ENCODE measurements at places on chromosomes 7 and 10.
A peak's percentile ranks its signal among the peaks of the same experiment; 100 is the strongest.

GRCh38 chr7:118845791-118846190, 621.3 kb downstream of the ANKRD7 start:
- DNase-seq, result no peak

GRCh38 chr10:114615600-114616007, 42.5 kb downstream of the ABLIM1 start:
- no peak for DNase-seq

DNA sequence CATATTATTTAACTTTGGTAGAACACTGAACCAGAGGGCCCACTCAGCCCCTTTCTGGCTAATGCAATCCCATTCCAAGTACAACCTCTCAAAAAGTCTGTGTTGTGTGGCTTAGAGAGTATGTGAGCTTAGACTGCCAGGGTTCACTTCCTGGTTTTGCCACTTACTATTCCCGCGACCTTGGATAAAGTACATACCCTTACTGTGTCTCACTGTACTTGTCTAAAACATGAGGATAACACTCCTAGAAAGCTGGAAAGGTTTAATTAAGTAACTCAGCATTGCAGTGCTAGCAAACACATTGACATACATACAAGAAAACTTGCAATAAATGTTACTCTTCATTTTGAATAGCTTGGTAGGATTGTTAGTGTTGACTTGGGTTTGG, 215.8 kb downstream of the CHCHD3 start:
- DNase-seq, result no peak

GRCh38 chr7:152735443-152736004, 24.0 kb upstream of the ACTR3B start:
- DNase-seq, result no peak

DNA sequence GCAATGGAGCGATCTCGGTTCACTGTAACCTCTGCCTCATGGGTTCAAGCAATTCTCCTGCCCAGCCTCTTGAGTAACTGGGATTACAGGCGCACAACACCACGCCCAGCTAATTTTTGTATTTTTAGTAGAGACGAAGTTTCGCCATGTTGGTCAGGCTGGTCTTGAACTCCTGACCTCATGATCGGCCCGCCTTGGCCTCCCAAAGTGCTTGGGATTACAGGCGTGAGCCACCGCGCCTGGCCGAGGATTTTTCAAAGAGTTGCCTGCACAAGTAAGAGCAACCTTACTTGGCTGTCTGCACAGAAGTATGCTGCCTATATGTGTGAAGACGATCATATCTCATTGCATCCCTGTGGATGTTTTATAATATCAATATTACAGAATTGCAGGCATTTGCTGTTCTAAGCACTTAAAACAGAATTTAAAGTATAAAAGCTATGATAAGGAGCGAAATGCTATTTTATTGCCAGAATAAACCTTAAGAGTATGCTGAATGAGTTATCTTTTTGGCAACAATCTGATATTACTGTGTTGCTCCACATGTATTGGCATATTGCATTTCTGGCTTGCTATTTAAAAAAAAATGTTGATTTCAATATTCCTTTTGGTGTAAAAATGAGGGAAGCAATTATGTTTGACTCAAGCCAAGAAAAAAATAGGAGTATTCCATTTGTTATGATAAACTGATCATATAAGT, 379.4 kb upstream of the SEMA3D start:
- DNase-seq, result no peak

DNA sequence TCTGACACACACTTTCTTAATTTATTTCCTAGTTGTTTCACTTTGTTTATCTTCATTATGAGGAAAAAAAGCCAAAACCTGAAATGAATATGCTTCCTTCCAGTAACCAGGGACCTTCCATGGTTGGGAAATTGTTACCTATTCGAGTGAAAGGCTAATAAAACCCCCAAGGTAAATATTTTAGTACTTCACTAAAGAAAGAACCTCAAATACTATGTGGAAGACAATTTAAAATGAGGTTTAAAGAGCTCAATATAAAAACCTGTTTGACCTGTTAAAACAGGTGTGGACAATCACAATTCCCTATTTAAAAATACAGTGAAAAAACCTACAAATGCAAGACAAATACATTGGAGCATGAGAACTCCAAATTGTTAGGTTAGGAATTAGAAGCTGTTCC, 192.6 kb downstream of the CFTR start:
- no peak for DNase-seq

DNA sequence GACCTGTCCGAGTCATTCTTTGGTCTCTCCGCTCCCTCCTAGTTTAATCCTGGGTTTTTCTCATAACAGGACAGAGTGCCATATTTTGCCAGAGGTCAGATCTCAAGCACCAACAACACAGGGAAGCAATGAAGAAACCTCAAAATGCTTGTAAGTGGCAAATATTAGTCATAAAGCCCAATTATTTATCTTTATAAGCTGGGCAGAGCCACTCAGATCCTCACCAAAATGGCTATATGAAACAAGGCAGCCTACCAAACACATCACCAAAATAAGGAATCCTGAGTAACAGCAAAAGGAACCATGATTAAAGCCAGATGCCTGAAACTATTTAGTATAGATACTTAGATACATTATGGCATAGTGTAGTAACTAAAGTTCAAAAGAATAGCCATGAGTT, 4.7 kb downstream of the ECD start:
- DNase-seq, result no peak

DNA sequence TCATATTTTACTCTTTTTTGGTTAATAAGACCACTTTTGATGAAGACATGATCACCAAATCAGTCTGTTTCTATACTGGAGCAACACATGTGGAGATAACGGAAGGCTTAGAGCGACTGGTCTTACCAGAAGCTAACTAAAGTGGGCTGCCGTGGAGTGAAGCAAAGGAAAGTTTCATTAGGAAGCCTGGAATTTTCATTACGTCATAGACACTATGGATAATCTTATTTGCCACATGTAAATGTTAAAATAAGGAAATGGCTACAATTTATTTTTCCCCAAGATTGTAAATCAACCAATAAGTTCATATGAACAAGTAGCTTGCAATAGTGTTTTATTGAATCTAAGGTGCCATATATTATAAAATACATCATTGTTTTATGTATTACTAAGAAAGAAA, 185.4 kb downstream of the PHTF2 start:
- no peak for DNase-seq

- DNase-seq, result no peak
Observed at GRCh38 chr7:98252425-98253054, 508 bp upstream of the TECPR1 start.

DNA sequence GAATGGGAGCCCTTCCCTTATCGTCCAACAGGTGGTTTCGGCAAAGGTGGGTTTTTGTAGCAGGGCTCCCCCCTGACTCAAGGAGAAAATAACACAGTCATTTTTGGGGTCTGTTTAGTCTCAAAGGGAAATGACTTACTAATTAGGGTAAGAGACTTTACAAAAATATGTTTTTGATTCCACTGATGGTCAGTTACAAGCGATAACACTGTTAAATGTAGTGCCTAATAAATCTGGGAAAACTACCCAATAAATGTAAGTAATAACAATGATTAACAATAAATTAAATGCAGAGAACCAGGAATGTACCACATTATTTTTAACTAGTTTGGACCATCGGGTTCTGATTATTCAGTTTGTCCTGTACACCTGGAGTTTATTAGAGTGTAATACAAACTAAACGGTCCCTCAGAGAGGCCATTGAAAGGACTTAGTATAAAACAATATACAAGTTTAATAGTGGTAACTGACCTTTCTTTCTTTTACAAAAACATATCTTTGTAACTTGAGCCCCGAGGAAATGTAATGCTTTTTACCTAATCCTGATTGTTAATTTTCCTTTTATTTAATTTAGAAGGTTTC, 216.2 kb upstream of the HABP2 start:
- DNase-seq, result no peak

DNA sequence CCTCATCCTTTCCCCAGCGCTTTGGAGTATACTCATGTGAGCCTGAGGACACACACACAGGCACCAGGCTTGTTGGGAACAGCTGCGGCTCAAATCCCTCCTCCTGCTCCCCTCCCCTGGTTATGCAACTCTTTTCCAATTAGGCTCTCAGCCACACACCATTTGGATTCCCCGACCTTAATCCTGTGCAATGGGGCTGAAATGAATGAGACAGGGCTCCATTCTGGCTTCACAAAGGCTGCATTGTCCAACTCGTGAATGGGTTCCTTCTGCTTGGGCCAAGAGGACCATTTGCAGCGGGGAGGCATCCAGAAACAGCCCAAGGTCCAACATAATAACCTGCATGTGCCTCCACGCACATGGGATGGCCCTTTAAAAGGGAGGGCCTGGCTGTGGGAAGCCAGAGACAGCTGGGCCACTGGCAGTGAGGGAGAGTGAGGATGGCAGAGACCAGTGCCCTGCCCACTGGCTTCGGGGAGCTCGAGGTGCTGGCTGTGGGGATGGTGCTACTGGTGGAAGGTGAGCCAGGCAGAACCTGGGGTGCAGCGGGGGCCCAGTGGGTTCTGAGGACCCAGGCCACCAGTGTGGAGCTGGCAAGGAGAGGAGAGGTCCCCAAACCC, at the start of gene RGR:
Gene RGR, plus strand, starts transcription at position 403 of the 620 bp plus-strand sequence. Its CDS starts 38 bp downstream, at position 441.
- no peak for DNase-seq

DNA sequence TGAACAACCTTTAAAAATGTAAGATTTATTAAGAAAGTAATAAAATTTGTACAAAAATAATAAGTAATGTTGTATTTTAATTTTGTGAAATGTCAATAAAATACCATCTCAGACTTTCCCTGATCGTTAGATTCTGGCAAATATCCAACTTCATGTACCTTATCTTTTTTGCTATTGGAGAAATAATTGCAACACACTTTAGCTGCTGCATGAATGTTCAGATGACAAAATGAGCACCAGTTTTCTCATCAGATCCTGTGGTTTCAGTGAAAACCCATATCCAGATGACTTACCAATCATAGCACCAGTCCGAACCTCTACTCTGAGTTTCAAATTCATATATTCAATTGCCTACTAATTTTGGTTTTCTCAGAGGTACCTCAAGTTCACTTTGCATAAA, 69.9 kb downstream of the CASD1 start:
- peak; percentile 8 for DNase-seq

- DNase-seq, result no peak
Observed at GRCh38 chr10:48740015-48740707, 55.5 kb downstream of the WDFY4 start.

- peak; percentile 64 for DNase-seq
Observed at GRCh38 chr10:92847202-92847864, 987 bp upstream of the EXOC6 start.

- peak; percentile 35 for DNase-seq
Observed at GRCh38 chr7:37013771-37014170, 289.5 kb upstream of the AOAH start.

- no peak for DNase-seq
Observed at GRCh38 chr7:113831556-113831955, 87.3 kb downstream of the PPP1R3A start.

DNA sequence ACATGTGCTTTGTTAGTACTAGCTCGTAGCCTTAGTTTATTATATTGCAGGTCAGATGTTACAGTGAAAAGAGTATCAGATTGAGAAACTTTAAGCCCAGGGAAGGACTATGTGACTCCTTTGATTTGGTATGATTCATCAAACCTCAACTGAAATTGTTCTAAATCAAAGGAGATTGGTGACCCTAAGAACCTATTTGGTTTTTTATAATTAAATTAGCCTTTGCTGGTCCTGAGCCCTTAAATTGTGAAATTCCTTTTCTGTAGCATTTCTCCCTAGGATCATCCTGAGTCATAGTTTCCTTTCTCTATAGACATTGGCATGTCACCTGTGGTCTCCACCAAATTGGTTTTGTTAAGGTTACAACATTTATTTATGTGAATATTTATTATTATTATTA, 89.7 kb downstream of the POLR1F start:
- no peak for DNase-seq
